ENCODE measurements at places on chromosomes 6 and 20.
A peak's percentile ranks its signal among the peaks of the same experiment; 100 is the strongest.

DNA sequence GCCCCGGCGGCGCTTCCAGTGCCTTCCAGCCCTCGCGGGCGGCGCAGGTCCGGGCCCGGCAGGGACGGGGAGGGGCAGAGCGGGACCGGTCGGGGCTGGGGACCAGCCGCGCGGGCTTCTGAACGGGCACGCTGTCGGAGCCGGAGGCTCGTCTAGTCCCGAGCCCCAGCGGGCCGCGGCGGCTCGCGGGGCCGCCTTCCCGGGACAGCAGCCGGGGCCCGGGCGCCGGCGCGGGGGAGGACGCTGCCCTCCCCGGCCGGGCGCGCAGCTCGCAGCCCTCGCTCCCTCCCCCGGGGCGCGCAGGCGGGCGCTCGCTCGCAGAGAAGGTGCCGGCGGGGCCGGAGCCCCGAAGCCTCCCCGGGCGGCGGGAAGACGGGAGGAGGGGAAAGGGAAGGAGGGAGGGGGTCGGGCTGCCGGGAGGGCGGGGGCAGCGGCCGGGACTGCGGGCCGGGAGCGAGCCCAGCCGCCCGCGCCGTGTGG lies 696 bp upstream of the SIRPA start:
- DNase-seq, result peak; percentile 65

GRCh38 chr6:117227245-117227962 lies 38.0 kb upstream of the VGLL2 start:
- DNase-seq, result no peak

DNA sequence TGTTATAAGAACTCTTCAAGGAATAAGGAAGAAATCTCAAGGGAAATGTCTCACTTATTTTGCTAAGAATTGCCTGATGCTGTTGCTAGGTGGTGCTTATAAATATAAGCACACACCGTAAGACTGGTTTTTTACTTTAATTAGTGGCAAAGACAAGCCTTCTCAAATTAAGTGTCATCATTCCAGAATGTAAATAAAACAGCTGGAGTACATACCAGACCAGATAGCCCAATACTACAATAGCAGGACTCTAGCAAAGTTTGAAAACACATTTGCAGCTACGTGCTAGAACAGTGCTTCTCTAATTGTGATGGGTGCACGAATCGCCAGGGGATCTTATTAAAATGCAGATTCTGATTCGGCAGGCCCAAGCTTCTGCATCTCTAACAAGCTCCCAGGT lies 6.8 kb downstream of the CNKSR3 start:
- DNase-seq, result no peak

DNA sequence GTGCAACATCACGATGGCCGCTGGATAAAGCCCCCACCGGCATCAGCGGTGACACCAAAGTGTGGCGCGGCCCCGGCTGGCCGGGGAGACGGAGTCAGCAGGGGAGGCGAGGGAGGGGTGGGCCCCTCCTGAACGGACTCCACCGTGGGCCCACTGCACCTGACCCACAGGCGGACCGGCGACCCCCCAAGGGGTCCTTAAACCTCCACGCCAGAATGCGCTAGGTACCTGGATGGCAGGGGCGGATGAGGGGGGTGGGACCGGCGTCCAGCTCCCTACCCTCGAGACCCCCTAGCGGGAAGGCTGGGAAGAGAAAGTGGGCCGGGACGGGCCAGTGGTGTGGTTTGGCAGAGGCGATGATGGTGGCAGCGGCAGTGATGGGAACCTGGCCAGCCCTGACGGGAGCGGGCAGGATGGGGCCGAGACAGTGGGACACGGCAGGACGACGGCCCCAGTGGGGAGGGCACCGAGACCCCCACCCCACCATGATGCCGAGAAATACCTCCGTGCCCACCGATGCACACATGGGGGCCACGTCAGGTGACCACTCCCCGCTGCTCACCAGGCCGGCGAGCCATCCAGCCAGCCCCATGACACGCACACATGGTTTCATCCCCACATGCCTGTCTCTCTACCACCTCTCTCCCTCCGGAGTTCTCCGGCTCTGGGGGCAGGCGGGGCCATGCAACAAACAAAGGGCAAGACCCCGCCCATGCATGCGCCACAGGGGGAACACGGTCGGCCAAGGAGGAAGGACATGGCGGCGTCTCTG lies 771.9 kb upstream of the DEFB115 start:
- no peak for DNase-seq

- DNase-seq, result peak; percentile 77
Observed at GRCh38 chr6:99613705-99614429, 7.2 kb downstream of the PRDM13 start.

DNA sequence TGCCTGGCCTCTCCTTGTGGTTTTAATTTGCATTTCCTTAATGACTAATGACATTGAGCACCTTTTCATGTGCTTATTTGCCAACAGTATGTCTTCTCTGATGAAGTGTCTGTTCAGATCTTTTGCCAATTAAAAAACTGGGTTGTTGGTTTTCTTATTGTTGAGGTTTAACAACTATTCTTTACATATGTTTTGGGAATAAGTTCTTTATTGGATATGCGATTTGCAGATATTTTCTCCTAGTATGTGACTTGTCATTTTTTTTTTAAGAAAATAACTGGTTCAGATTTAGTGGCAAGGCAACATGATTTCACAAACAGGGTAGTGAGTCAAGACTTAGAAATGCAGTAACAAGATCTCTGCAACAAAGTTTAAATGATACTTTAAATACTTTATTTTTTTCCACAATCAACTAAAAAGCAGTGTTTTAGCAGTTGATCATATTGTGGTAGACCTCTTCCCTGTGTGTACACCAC lies 67.8 kb downstream of the TIAM2 start:
- DNase-seq, result no peak

- no peak for DNase-seq
Observed at GRCh38 chr20:61127311-61128039, 124.6 kb upstream of the CDH4 start.

DNA sequence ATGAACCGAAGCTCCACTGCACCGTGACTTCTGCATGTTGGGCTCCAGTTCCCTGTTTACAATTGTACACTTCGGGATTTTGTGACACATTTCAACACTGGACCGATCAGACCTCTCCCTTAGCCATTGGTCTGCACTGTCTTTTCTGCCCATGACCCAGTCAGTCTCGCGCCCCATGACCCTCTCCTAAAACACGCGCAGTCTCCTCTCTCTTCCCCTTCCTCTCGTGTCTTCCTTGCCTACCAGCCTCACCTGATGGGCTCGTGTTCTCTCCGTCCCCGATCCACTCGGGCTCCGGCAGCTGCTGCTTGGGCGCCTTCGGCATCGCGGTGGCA lies 535 bp upstream of the ABCF1 start:
- DNase-seq, result no peak

DNA sequence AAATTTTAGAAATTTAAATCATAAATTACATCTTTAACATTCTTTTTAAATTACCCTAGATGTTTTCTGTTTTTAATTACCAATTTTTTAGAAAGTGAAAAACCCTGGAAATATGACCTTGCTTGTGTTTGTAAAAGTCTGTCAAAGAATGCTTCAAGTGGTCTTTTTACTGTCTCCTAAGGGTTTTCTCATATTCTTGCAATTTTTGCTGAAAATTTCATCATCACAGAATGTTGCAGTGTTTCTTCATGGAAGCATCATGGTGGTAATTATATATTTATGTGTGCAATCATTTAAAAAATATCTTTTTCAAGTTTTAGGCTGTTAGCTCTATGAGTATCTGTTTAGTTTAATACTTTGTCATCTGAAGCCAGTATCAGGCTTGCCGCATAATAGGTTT lies 178.2 kb downstream of the HDGFL1 start:
- DNase-seq, result no peak

- DNase-seq, result no peak
Observed at GRCh38 chr20:9392892-9393857, 121.2 kb upstream of the LAMP5 start.

- no peak for DNase-seq
Observed at GRCh38 chr6:166597711-166598440, 11.4 kb upstream of the RAMACL start.

GRCh38 chr6:69422475-69422874 lies 374.3 kb downstream of the LMBRD1 start:
- DNase-seq, result no peak

Data from activated CD8-positive, alpha-beta memory T cell treated with anti-CD3 and anti-CD28 coated beads for 24 hours (primary cell).